ENCODE measurements at places on chromosomes 7 and 10.

- DNase-seq, result no peak
These were observed 99.6 kb upstream of the AUTS2 start for GRCh38 chr7:69498671-69499070.

- DNase-seq, result no peak
These were observed 400.1 kb downstream of the TNS3 start for GRCh38 chr7:47181746-47182361.

DNA sequence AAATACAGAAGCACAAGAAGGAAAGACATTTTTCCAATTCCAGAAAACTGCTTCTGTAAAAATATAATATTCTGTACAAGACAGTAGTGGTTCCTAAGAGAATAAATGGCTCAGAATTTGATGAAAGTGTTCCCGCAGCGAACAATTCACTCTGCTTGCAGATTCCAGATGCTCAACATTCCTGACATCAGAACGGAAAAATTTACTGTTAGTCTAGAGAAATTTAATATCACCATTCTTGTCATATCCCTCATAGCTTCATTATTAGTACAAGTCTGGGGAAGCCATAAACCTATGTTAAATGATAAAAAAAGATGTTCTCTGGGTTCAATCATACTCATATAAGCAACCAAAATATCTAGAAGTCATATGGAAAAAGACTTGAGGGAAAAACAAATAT lies 83.6 kb downstream of the MPP7 start:
- no peak for DNase-seq

GRCh38 chr7:130141161-130141883 lies 63.9 kb downstream of the TMEM209 start:
- DNase-seq, result peak; percentile 42

DNA sequence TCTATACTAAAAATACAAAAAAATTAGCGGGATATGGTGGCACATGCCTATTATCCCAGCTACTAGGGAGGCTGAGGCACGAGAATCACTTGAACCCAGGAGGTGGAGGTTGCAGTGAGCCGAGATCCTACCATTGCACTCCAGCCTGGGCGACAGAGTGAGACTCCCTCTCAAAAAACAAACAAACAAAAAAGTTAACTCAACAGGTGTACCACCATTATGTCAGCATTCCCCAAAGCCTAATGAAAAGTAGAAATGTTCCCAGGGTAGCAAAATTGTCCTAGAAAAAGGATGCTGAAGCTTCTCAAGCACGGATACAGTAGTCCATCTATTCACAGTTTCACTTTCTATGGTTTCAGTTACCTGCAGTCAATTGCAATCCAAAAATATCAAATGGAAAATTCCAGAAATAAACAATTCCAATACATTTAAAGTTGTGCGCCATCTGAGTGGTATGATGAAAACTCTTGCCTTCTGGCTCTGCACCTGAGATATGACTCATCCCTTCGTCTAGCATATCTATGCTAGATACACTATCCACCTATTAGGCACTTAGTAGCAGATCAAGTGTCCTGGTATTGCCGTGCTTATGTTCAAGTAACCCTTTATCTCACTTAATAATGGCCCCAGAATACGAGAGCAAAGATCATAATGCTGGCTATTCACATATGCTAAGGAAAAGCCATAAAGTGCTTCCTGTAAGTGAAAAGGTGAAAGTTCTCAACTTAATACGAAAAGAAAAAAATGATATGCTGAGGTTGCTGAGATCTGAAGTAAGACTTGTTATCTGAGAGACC lies 37.2 kb upstream of the SLC35G1 start:
- DNase-seq, result no peak

DNA sequence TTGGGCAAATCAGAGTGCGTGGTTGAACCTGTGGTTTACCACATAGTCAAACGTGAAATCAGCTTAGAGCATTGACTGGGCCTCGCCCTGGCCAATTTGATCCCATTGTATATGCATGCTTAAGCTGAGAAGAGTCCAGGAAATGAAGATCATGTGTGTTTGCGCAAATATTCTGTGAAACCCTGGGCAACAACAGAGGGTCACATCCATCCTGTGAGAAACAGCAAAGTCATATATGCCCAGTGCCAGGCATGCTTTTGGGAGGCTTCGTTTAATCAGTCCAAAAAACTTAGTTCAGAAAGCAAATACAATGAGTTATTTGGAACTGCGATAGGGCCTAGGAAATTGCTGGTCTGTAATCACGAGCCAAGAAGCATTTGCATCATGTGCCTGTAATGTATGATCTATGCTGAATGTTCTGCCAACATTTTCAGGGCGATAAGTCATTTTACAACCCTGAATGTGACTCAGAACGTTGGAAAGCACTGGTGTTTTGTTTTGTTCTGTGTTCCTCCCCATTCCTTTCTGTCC lies 412.1 kb upstream of the CELF2 start:
- no peak for DNase-seq

GRCh38 chr10:51832652-51833383 lies 133.4 kb upstream of the CSTF2T start:
- DNase-seq, result no peak

- no peak for DNase-seq
These were observed 161.7 kb upstream of the PLXDC2 start for GRCh38 chr10:19654576-19654975.

GRCh38 chr10:80535671-80536360 lies 1.9 kb upstream of the SH2D4B start:
- DNase-seq, result peak; percentile 65

DNA sequence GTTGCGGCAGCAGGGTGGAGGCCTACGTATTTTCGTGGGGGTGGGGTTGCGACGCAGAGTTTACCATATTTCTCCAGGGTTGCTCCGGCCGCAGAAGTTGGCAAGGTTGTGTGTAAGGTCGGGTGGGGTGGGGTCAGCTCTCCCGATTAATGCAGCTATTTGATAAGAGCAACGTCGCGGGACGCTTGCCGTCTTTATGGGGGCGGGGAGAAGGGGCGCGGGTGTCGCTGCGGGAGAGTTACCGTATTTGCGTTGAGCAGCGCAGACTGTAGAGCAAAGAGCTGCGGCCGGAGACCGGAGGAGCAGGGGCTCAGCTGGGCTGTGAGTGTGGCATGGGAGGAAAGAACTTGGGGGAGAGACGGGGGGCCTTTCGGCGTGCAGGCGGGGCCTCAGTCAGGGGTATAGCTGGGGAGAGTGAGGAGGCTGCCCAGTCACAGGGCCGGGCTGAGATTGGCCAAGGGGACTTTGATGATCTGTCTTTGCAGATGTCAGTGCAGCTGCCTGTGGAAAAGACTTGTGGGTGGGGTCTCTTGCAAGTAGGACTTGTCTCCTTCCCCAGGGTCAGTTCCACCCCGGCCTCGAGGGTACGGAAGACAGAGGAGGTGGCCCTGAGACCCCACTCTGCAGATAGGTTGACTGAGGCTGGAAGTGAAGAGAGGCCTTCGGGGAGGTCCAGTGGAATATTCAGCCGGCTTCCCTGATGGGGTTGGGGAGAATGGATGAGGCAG lies 26.6 kb downstream of the ZNF775 start:
- peak; percentile 59 for DNase-seq

Measured in activated CD4-positive, alpha-beta T cell treated with anti-CD3 and anti-CD28 coated beads, Interleukin-2, amount 10 ng/mL, durations not matched to agents 7 days and 5 days (primary cell).